ENCODE measurements at places on chromosomes 12 and 14.

- DNase-seq = no peak
These were observed 2.3 kb downstream of the LHX5 start for GRCh38 chr12:113469224-113469948.

GRCh38 chr14:52355016-52355431, 40.9 kb downstream of the PTGER2 start:
- no peak for DNase-seq

GRCh38 chr12:54958048-54958658, 26.4 kb downstream of the TESPA1 start:
- peak; percentile 15 for DNase-seq

DNA sequence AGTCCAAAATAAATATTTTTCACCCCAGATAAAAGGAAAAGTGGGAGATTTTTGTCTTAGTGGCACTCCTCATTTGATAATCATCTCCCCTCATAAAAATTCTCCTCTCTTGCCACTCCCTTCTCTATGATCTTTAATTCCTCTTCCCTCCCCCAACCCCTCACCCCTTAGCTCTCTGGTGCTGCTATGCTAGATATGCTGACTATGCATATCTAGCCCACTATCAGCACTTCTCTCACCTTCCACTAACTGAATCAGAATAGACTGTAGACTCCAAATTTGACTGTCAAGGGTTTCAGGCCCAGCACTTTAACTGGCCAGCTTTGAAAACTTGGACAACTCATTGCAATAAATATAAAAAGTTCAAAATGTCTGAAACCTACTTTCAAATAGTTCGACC, 254.2 kb downstream of the ETNK1 start:
- DNase-seq = no peak

- DNase-seq = no peak
These were observed 31.7 kb upstream of the TSPAN9 start for GRCh38 chr12:3045494-3045893.

- DNase-seq = no peak
These were observed 137.5 kb downstream of the CNTN1 start for GRCh38 chr12:40829738-40830144.

- DNase-seq = no peak
These were observed 60.8 kb upstream of the RTRAF start for GRCh38 chr14:51928568-51928967.

DNA sequence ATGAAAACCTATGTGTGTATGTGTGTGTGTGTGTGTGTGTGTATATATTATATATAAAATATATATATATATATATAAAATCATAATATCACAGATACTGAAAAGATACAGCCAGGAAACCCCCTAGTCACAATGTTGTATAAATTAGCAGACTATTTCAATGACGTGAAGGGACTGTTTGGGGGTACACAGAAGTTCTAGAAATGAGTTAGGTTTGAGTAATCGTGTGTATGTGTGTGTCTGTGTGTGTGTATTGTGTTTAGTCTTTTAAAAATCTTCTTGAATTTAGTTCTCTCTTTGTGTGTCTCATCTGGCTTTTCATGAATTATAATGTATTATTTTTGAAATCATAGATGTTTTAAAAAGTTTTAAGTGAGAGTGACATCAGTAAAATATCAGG, 21.9 kb downstream of the ADAM21 start:
- no peak for DNase-seq

GRCh38 chr12:81949841-81950308, 190.7 kb upstream of the PPFIA2 start:
- DNase-seq = no peak

GRCh38 chr12:88309546-88309945, 167.4 kb downstream of the TMTC3 start:
- DNase-seq = no peak

DNA sequence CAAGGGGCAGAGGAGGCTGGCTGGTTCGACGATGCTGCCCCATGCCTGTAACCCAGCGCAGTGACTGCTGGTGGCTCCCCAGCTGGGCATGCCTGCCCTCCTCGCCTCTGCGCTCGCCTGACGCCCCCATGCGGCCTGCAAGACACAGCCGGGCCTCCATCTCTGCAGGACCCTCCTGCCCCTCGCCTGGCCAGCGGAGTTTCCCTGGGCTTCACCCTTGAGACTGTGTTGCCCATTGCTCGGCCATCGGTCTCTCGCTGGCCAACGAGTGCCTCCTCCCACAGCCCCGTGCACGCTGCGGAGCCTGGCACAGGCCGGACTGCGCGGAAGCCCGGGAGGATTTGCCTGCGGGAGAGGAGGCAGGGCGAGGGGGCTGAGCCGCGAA, 17.6 kb downstream of the ASPG start:
- DNase-seq = no peak

GRCh38 chr12:53618275-53618674, 7.9 kb downstream of the ATF7 start:
- DNase-seq = no peak

DNA sequence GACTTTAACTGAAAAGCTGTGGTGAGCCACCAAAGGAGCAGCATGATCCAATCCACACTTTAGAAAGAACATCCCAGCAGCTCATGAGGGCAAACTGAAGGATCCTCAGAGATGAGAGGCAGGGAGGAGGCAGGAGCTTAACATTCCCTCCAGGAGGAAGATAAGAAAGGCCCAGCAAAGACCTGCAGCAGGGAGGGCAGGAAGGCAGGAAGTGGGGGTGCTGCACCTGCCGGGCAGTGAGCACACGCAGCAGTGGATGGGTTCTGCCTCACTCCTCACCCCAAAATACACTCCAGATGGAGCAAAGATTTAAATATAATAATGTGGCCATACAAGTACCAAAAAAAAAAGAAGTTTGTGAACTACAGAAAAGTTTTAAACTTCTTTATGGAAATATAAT, 48.4 kb downstream of the GCH1 start:
- DNase-seq = no peak

- DNase-seq = no peak
These were observed 142.0 kb upstream of the PELI2 start for GRCh38 chr14:55976219-55976618.

DNA sequence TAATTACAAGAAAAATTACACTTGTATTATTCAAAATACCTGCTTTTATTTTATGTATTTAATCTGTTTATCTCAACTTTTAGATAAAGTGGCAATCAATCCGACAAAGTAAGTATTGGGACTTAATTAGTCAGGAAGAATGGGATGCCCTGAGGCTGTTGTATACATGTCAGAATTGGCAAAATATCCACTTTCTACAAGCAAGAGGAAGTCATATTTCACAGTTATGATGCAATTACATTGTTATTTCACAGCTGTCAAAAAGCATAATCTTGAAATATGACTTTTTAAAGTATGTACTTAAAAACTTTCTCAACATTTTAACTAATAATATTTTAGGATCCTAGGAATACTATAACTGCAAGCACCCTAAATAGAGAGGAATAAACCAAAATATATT, 357.1 kb upstream of the MGAT4C start:
- DNase-seq = no peak

- no peak for DNase-seq
These were observed 463.3 kb upstream of the FOXG1 start for GRCh38 chr14:28303248-28303647.

GRCh38 chr14:51660741-51661140, 9.0 kb downstream of the FRMD6 start:
- no peak for DNase-seq

DNA sequence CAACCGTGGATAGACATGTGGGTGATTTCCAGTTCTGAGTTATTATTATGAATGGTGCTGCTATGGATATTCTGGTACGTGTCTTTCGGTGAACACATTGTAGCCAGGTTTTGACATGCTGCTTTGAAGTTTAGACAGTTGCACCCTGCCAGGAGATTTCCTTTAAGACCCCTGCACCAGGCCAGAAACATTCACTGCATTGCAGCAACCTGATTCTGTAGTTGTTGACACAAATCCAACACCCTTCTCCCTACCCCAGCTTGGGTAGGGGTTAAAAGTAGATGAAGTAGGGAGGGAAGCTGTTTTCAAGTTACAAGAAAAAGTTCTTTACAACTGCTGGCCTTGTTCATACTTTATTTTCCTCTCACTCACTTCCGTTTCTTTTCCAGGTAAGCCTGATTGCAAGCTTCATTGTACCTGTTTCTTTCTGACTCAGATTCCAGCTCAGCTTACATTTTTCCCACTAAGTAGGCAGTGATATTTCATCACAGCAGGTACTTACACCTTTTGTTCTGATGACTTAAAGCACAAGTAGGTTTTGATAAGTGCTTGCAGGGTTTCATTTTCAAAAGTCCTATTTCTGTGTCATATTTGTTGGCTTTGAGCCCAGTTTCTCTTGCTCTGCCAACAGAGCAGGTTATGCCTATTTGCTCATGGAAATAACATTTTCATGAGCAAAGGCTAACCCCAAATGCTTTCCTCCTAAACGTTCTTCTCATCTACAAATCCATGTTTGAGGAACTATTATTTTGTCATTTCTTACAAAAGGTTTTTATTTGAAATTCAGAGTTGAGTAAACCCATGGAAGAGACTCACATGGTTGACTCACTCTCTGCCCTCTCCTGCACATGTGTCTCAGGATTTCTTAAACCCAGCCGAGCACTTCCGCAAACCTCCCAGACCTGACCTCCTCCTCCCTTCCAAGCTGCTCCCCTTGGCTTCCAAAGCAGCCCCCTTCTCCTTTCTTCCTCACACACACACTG, 12.1 kb upstream of the LTA4H start:
- no peak for DNase-seq

- no peak for DNase-seq
These were observed 568.7 kb downstream of the RPS29 start for GRCh38 chr14:49017447-49017846.

GRCh38 chr14:89137526-89138163, 279.4 kb downstream of the FOXN3 start:
- DNase-seq = no peak

DNA sequence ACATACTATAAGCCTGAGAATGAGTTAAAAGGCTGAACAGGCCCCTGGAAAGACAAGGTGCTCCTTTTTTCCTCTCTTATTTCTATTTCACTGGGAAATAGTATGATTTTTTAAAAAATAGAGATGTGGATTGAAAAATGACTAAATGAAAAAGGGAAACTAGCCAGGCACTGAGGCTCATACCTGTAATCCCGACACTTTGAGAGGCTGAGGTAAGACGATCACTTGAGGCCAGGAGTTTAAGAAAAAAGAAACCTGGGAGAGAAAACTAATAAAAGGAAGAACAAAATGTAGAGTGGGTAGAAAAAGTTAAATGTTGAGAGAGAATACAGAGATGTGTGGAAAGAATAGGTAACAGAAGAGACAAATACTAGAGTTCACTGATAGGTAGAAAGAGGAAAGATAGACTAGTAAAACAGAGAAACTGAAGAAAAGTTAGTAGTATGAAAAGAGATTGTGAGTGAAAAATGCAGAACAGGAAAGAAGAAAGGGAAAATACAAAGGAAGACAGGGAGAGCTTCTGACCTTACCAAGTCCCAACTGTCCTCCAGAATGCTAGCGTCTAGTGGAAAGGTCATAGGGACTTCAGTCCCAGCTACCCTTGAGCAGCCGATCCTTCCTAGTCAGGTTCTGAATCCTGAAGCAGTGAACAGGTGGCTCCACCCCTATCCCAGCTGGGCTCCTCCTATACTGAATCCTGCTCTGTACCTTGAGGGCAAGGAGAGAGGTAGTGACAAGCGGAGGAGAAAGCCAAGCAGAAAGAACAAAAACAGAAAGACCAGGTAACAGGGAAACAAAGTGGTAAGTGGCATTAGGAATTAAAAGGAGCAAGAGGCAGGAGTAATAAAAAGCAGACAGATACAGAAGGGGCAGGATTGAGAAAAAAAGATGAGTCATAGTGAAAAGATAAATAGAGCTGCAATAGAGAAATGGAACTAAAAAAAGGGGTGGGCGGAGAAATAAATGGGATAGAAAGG, 7.3 kb downstream of the TMEM116 start:
- DNase-seq = no peak

- DNase-seq = no peak
These were observed 825.9 kb downstream of the SLC16A7 start for GRCh38 chr12:60421741-60422140.

DNA sequence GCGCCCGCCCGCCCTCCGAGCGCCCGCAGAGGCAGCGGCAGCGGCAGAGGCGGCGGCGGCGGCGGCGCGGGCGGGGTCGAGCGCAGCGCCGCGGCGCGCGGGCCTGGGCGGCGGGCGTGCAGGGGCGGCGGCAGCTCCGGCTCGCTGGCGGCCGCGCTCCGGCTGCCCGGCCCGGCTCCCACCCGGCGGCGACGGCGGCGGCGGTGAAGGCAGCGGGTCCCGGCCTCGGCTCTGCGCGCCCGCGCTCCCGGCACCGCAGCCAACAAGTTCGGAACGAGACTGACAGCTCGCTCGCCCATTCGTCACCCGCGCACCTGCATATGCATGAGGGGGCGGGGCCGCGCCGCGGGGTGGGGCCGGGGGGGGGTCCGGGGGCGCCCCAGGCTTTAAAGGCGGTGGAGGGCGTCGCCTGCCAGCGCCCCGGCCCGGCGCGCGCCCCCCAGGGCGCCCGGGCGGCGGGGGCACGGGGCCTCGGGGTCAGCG, at the start of gene JAG2:
Gene JAG2, minus strand, starts transcription at position 281 of the 483 bp plus-strand sequence. CDS start 356 bp downstream, outside the sequence.
- no peak for DNase-seq

- DNase-seq = no peak
These were observed 520 bp downstream of the CSRP2 start for GRCh38 chr12:76878099-76878898.

DNA sequence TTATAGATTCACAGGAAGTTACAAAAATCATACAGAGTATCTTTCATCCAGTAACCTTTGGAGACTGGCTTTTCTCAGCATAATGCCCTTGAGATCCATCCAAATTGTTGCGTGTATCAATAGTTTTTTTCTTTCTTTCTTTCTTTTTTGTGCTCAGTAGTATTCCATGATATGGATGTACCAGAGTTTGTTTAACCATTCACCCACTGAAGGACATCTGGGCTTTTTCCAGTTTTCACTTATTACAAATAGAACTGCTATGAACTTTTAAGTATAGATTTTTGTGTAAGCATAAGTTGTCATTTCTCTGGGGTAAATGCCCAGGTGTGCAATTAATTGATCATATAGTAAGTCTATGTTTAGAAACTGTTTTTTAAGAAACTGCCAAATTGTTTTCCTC, 79.4 kb downstream of the FBXL14 start:
- DNase-seq = no peak

DNA sequence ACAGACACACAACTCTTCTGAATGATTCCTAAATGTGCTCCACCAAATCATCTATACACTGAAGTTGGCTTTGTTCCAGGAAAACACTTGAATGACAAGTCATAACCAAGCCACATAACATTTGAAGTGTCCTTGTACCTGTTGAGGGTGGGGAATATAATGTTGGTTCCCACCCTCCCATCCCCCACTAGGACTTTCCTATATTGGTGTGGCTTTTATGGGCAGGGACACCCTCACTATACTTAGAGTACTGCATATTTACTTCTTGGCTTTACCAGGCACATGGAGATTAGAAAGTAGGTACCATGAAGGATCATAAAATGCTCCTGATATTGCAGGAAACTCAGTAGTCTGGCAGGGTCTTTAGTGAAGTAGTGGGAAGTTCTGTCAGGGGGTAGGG, 9.7 kb upstream of the BHLHE41 start:
- no peak for DNase-seq
